ENCODE measurements at places on chromosomes 13 and 19.

DNA sequence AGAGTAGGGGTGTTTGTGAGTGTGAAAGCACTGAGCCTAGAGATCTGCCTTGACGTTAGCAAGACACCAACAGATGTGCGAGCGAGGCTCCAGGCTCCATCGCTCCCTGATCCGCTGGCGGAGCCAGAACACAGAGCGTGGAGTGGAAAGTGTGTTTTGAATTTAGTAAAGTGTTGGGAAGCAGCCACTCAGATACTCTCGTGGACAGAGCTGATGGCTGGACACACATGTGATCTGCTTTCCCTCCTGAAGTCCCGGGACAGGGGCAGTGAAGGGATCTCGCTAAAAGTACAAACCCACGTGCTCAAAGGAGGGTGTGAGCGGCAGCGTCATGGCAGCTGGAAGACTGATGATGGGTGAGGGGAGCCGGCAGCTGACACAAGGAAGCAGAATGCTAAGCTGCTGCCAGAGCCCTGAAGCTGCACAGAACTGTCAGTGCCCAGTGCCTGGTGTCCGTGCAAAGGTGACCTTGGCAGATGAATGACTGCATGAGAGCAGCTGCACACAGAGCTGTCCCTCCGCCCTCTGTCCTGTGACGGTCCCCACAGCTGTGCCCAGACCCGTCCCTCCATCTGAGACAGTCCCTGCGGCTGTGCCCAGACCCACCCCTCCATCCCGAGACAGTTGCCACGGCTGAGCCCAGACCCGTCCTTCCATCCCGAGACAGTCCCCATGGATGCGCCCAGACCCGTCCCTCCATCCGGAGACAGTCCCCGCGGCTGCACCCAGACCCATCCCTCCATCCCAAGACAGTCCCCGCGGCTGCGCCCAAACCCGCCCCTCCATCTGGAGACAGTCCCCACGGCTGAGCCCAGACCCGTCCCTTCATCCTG, 29.6 kb upstream of the TMEM255B start:
- no peak for DNase-seq

DNA sequence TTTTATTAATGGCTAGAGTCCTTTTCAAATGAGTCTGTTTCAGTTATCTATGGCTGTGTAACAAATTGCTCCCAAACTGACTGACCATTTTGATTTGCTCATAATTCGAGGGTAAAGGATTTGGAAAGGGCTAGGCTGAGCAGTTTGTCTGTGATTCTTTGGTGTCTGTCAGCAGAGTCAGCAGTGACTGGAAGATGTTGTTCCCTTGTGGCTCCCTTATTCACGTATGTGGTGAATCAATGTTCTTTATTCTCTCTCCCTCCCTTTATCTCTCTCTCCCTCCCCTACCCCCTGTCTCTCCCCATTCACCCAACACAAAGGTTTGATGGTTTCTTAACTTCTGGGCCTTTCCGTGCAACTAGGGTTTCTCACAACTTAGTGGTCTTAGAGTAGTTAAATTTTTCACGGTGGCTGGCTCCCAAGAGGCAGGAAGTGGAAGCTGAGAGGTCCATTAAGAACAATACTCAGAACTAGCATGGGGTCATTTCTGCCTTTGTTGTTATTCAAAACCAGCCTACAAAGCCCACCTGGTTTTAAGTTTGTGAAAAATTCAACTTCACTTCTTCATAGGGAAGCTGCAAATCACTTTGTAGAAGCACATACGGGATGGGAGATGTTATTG, 772.5 kb upstream of the SLITRK1 start:
- DNase-seq: no peak

GRCh38 chr19:39408392-39409207, 2.0 kb downstream of the ZFP36 start:
- DNase-seq: no peak

GRCh38 chr19:27793128-27793643, 1419.8 kb downstream of the UQCRFS1 start:
- peak; percentile 53 for DNase-seq

DNA sequence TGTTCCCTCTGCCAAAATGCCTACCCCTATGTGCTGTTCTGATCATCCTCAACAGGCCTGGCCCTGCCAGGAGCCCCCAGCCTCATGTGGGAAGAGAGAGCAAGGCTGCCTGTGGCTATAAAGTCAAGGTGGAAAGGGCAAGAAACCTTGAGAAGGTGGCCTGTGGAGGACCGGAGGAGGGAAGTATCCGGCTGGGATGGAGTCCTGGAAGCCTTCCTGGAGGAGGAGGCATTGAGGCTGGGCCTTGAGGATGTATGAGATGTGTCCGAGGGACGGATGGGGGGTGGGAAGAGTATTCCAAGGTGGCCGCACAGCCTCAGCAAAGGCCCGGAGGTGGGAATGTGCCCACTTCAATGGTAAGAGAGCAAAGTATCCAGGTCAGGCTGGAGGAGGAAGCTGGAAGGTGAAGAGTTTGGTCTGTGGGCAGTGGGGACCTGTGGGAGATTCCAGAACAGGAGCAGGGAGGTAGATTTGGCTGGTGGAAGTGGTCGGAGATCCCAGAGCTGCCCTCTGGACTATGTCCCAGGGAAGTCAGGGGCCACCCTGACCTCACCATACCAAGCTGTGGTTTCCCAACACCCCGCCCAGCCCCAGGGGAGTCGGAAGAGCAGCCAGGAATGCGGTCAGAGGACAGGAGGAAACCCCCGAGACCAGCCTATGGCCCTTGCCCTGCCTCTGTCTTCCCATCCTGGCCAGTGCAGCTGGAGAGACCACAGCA, 3.0 kb upstream of the PLIN4 start:
- no peak for DNase-seq

DNA sequence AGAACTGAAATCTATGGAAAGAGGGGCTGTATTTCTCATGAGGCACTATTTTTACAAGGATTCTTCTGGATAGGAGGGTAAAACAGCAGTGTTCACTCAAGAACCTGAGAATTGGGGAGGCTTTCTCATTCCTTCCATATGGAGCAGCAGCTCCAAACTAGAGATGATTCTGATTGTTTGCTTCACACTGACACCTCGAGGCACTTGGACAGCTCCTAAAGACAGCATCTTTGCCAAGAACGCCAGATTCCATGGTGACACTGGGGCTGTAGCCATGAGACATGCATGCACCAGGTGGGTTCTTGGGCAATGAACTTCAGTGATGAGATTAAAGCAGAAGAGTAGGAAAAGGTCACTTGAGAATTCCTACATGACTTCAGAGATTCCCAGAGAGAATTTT, 361.5 kb upstream of the HTR2A start:
- DNase-seq: no peak

DNA sequence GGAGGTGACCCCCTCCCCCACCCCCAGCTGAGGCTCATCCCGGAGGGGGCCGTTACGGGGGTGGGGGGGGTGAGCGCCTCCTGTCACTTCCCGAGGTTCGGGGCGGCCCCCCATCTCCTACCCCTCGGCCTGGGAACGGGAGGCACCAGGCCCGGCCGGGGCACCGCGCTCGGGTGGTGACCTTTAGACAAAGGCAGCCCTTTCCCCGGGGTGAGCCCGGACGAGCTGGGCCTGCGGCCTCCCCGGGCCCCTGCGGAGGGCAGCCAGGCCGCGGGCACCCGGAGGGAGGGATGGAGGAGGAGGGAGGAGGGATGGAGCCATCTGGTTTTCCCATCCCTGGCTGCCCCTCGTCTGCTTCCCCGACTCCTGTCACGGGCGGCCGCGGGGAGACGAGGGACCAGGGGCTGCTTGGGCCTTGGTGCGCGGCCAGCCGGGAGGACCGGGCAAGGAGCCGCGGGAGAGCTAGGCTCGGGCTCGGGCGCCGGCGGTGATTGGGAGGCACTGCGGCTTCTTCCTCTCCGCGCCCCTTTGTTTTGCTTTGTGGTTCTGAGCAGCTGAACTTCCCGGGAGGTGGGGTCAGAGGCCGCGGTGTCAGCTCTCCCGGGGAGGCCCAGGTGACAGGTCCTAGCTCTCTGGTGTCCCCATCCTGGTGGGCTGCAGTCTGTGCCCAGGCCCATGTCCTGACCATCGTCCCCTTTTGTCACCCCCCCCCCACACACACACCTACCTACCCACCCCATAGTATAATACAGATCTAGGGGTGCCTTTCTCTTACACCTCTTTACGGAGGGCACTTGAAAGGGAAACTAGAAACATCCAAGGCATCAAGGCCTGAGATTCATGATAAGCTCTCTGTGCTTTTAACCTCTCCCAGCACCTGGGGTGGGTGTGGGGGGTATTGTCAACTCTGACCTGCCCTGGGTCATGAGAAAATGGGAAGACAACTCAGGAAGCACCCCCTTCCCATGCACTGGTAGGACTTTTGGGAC, 1.3 kb downstream of the BICRA start:
- peak; percentile 21 for DNase-seq
